ENCODE measurements at places on chromosomes 5 and 9. TPM values are rescaled to one million over a fixed set of nuclear protein-coding genes. Genes with fewer than 3 reads are reported as not detected.

The WNT8A gene
- not detected for total RNA-seq

The KCNV2 gene
- not detected for total RNA-seq

DNA sequence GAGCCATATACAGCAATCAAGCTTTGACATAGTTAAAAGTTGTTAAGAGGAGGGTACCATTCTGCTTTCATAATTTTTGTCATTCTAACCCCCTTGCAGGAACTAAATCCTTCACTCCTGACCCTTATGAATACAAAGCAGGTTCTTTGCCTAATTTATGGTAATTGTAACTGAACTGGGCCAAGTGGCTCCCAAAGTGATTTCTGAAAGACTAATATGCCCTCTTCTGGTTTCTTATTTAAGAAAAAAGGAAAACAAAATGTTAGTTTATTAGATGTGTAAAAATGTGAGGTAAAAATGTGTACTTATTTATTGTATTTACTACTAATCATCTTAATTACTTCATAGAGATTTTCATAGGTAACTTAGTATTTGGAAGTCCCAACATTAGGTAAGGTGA, 268.5 kb downstream of the BNC2 start:
- H3K4me1 ChIP-seq, result no peaks in the 10 kb centered on the region
- no peaks in the 10 kb centered on the region for H3K36me3 ChIP-seq
- H3K27ac ChIP-seq, result no peak overlapping the region
- no peaks in the 10 kb centered on the region for H3K27me3 ChIP-seq

DNA sequence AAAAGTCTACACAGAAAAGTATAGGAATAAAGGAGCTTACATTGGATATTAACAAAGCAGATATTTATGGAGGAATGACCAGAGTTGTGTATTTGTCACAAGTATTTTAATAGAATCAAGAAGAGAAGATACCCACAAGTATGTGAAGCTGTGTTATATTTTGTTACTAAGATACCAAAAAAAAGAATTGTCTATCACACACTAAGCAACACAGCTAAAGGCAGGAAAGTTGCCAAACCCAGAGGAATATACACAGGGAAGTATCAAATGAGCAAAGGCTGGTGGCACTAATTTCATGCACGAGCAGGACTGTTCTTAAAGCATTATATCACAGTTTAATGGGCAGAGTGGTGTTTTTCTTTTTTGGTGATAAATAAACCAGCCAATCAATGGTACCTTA, 30.9 kb upstream of the RAI14 start:
- no peaks in the 10 kb centered on the region for H3K36me3 ChIP-seq
- H3K27me3 ChIP-seq, result no peaks in the 10 kb centered on the region
- H3K4me3 ChIP-seq, result no peak overlapping the region

DNA sequence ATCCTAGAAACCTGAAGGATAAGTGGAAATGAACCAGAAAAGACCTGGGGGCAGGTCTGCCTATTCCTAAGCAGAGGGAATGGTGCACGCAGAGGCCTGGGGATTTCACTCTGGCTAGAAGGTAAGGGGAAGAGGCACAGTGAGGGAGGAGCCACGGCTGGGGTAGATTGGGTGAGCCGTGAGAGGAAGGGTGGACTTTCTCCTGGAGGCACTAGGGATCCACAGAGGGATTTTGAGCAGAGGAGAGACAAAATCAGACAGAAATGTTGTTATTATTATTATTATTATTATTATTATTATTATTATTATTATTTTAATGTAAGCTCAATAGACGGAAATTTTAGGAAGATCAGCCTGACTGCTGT, 3.0 kb upstream of the ADGRD2 start:
- H3K27ac ChIP-seq, result no peak overlapping the region
- H3K36me3 ChIP-seq, result no peaks in the 10 kb centered on the region
- H3K4me3 ChIP-seq, result no peak overlapping the region
- peaks cover 8% of the 10 kb centered on the region for H3K4me1 ChIP-seq
- H3K27me3 ChIP-seq, result peaks cover 11% of the 10 kb centered on the region

GRCh38 chr9:96383165-96383942, at the start of gene SLC35D2:
Gene SLC35D2, minus strand, starts transcription at chr9:96383711. Its CDS starts 77 bp downstream, at chr9:96383634.
- H3K27ac ChIP-seq, result peak within 1 kb of the TSS; percentile 88
- H3K36me3 ChIP-seq, result no peaks in the 10 kb centered on the region
- peaks cover 22% of the 10 kb centered on the region for H3K4me1 ChIP-seq
- peak; percentile 73 for DNase-seq
- no peaks in the 10 kb centered on the region for H3K27me3 ChIP-seq

DNA sequence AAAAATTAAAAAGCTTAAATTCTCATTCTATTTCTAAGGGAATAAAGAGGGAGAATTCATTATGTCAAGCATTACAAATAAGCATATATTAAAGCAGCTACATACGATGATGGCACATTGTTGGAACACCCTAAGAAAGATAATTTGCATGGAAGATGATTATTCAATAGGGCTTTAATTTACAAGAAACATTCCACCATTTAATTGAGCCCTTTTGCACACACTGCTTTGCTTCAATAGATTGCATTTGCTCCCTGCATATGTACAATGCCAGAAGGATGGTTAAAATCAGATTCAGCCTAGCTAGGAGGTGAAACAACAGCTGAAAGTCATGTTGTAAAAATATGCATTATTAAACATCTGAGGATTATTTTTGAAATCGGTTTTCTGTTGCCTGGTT, 21.8 kb downstream of the KIAA1958 start:
- no peak overlapping the region for H3K27ac ChIP-seq
- no peak for DNase-seq
- no peaks in the 10 kb centered on the region for H3K36me3 ChIP-seq
- no peaks in the 10 kb centered on the region for H3K4me1 ChIP-seq

- H3K36me3 ChIP-seq, result no peaks in the 10 kb centered on the region
- no peak overlapping the region for H3K27ac ChIP-seq
- DNase-seq, result no peak
- no peaks in the 10 kb centered on the region for H3K27me3 ChIP-seq
- peaks cover 15% of the 10 kb centered on the region for H3K4me1 ChIP-seq
Measured at GRCh38 chr5:67974054-67974453, 241.5 kb upstream of the PIK3R1 start.
